ENCODE measurements at places on chromosomes 2 and 18. TPM values are rescaled to one million over a fixed set of nuclear protein-coding genes. Genes with fewer than 3 reads are reported as not detected.

The AFTPH gene
- 30.6 TPM for total RNA-seq

The ZAP70 gene
- total RNA-seq: 218 TPM

The VIT gene
- total RNA-seq: not detected

The RAB6C gene
- total RNA-seq: not detected

The CYP27C1 gene
- total RNA-seq: not detected

The MAL gene
- total RNA-seq: 54.0 TPM

The AQP12B gene
- total RNA-seq: not detected

The SLC9A4 gene
- 0.07 TPM for total RNA-seq

The SLC39A6 gene
- total RNA-seq: 20.6 TPM

The MYO3B gene
- total RNA-seq: 0.09 TPM

The CDKL4 gene
- 0.29 TPM for total RNA-seq

The IL36A gene
- not detected for total RNA-seq

The RGPD4 gene
- not detected for total RNA-seq

DNA sequence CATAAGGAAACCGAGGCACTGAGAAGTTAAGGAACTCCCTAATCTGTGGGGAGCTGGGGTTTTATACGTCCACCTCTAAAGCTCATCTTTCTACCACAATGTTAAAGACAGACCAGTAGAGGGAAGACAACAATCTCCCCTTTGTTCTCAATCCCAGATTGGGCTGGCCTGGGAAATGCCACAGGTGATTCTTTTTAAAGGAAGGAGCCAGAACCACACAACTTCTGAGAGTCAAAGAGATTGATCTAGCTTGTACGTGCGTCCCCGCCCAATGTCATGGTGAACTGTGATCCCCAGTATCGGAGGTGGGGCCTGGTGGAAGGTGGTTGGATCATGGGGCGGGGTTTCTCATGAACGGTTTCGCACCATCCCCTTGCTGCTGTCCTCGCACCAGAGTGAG is 81.8 kb upstream of the LCLAT1 start:
- no peaks in the 10 kb centered on the region for H3K36me3 ChIP-seq
- no peak overlapping the region for H3K4me3 ChIP-seq
- no peaks in the 10 kb centered on the region for H3K27me3 ChIP-seq
- H3K27ac ChIP-seq: no peak overlapping the region
- H3K4me1 ChIP-seq: peaks cover 48% of the 10 kb centered on the region

DNA sequence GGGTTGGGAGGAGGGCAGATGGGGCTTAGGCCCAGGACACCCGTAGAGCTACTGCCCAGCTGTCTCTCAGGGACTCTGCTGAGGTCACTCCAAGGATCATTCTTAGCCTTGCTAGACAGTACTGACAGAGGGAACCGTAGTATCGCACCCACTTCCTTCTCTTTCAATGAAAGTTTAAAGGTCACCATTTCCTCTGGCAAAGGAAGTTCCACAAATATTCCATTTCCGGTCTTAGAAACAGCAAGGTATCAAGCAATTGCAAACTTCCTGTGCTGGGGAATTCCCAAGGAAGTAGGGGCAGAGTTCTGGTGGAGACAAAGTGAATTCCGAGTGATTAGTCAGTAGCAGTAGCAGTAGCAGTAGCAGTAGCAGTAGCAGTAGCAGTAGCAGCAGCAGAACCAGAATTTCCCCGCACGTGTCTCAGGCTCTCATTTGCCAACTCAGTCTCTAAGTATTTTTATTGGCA is 24.7 kb downstream of the IL1B start:
- H3K27me3 ChIP-seq: no peaks in the 10 kb centered on the region
- DNase-seq: no peak
- peaks cover 2% of the 10 kb centered on the region for H3K36me3 ChIP-seq

GRCh38 chr2:186130748-186131641 is 355.1 kb upstream of the ZC3H15 start:
- no peaks in the 10 kb centered on the region for H3K36me3 ChIP-seq
- H3K27ac ChIP-seq: no peak overlapping the region
- H3K4me1 ChIP-seq: peaks cover 2% of the 10 kb centered on the region
- H3K27me3 ChIP-seq: no peaks in the 10 kb centered on the region

DNA sequence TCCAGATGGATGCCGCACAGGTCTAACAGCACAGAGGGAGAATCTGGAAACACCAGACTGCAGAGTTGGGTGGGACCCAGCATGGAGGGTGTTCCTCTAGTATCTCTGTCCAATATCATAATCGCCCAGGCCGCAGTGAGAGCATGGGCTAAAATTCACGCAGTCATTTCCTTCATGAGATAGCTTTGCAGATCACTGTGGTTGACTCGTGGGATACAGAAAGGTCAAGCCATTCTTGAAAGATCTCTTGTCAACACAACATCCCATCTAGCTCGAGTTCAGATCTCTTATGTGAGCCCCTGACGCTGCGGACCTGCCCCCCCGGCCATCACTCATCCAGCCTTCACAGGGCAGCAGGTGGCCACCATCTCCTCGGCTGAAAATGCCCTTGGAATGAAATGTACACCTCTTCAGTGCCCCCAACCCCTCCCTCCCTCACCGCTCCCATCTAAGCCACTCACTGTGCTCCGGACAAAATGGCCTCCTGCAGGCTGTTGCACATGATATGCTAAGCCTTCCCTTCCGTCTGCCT is 45.9 kb downstream of the FOSL2 start:
- peak; percentile 52 for DNase-seq
- no peaks in the 10 kb centered on the region for H3K27me3 ChIP-seq
- peaks cover 43% of the 10 kb centered on the region for H3K4me1 ChIP-seq

DNA sequence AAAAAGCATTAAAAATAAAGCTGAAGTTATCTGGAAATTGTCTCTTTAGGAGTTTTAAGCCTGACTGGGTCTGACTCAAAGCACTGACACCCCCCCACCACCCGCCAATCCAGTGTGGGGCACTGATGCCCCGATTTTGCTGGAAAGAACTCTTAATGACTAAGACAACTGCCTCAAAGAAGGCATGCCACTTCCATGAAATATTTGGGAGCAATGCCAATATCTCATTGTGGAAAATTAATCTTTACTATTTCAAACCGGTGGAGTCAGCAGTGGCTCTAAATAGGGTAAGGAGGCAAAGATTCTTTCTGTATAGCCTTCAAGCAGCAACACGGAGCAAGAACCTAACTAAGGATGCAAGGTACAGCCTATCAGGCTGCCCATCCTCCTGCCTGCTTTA is 4.5 kb downstream of the FKBP7 start:
- no peak overlapping the region for H3K27ac ChIP-seq
- no peaks in the 10 kb centered on the region for H3K27me3 ChIP-seq
- peaks cover 8% of the 10 kb centered on the region for H3K4me1 ChIP-seq
- no peak overlapping the region for H3K4me3 ChIP-seq
- H3K36me3 ChIP-seq: peaks cover 2% of the 10 kb centered on the region
- no peak for DNase-seq

- no peak overlapping the region for H3K4me3 ChIP-seq
- no peaks in the 10 kb centered on the region for H3K27me3 ChIP-seq
- no peaks in the 10 kb centered on the region for H3K36me3 ChIP-seq
- H3K4me1 ChIP-seq: no peaks in the 10 kb centered on the region
- no peak overlapping the region for H3K27ac ChIP-seq
Measured at GRCh38 chr2:1801541-1801940, 57.2 kb upstream of the PXDN start.

- H3K4me1 ChIP-seq: no peaks in the 10 kb centered on the region
- no peaks in the 10 kb centered on the region for H3K27me3 ChIP-seq
- no peak overlapping the region for H3K27ac ChIP-seq
- no peaks in the 10 kb centered on the region for H3K36me3 ChIP-seq
- DNase-seq: no peak
Measured at GRCh38 chr2:82340578-82341053, 2036.1 kb upstream of the LRRTM1 start.

- H3K27ac ChIP-seq: peak overlapping the region; percentile 64
- H3K4me3 ChIP-seq: no peak overlapping the region
- peaks cover 44% of the 10 kb centered on the region for H3K36me3 ChIP-seq
- peaks cover 43% of the 10 kb centered on the region for H3K4me1 ChIP-seq
- H3K27me3 ChIP-seq: no peaks in the 10 kb centered on the region
Measured at GRCh38 chr2:219210886-219211362, 4.3 kb downstream of the ZFAND2B start.

DNA sequence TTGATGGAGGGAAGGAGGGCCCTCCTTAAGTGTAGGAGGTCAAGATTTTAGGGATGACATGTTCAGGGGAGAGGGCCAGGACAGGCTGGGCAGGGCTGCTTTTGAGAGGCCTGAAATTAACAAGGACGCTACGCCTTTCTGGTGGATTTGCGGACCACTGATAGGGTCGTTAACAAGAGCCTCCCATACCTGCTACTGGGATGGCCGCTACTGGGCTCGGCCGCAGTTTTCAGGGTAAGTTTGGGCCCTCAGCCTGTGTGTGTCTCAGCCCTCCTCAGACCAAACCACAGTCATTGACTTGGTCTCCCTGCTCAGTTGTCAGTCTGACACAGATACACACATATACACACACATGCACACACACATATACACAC is 180.9 kb downstream of the SMAD2 start:
- H3K4me1 ChIP-seq: peaks cover 3% of the 10 kb centered on the region
- peaks cover 6% of the 10 kb centered on the region for H3K27me3 ChIP-seq
- no peak overlapping the region for H3K27ac ChIP-seq
- no peak overlapping the region for H3K4me3 ChIP-seq
- DNase-seq: no peak
- no peaks in the 10 kb centered on the region for H3K36me3 ChIP-seq

DNA sequence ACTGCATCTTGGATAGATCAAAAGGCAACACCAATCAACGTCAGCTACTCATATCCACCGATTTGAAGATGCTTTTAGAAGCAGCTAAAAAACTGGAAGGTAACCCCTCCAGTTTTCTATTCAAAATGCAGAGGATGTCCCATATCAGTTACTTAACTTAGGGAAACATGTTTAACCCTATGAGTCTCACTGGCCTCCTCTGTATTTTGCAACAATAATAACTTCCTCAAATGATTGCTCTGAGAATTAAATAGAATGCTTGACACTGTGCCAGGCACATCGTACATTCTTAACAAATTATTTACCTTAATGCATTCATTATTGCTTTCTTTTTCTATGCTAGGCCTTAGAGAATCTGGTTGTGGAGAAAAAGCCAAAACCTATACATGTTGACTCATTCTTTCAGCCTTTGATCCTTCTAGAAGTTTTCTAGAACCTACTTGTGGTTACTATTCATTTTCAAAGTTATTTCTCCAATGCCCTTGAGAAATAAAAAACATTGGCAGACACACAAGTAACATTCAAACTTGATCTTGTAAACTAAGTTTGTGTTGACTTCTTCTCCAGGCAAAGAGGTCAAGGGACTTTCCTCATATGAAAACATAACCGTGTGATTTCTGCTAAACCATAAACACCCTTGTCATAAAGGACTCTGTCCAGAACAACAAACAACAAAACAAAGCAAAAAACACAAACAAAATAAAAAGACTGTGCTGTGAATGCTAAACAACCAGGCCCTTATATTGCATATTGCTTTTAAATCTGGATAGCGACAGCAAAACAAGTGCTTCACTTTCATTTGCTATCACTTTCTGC is 4.6 kb downstream of the DOCK10 start:
- no peak for DNase-seq
- H3K36me3 ChIP-seq: peaks cover 65% of the 10 kb centered on the region
- no peaks in the 10 kb centered on the region for H3K27me3 ChIP-seq
- peak overlapping the region; percentile 99 for H3K27ac ChIP-seq
- H3K4me3 ChIP-seq: peak overlapping the region; percentile 99
- peaks cover 73% of the 10 kb centered on the region for H3K4me1 ChIP-seq

- H3K36me3 ChIP-seq: peaks cover 25% of the 10 kb centered on the region
- no peaks in the 10 kb centered on the region for H3K27me3 ChIP-seq
- peaks cover 18% of the 10 kb centered on the region for H3K4me1 ChIP-seq
- H3K4me3 ChIP-seq: no peak overlapping the region
- no peak overlapping the region for H3K27ac ChIP-seq
- no peak for DNase-seq
Measured at GRCh38 chr2:218722876-218723785, 12.5 kb downstream of the TTLL4 start.

DNA sequence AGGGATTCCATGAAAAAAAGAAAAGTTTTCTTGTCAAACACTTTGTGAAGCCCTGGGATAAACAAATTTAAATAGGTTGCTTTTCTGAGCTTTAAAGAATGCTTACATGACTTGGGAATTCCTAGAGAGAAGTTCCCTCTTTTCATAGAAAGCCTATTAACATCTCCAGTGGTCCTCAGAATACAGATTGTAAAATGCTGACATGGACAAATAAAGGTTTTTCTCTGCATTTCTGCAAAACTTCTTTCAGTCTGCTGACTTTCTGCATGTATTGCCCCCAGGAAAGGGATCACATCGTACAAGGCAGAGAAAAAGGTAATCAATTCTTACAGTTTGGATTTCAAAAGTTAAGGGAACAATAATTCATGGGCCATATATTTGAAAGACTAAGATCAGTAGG is 20.6 kb downstream of the ZNF385B start:
- no peak for DNase-seq
- no peak overlapping the region for H3K4me3 ChIP-seq
- no peak overlapping the region for H3K27ac ChIP-seq

GRCh38 chr2:35510636-35511035 is 844.9 kb upstream of the CRIM1 start:
- H3K4me1 ChIP-seq: no peaks in the 10 kb centered on the region
- DNase-seq: no peak
- H3K27me3 ChIP-seq: no peaks in the 10 kb centered on the region
- H3K27ac ChIP-seq: no peak overlapping the region
- H3K4me3 ChIP-seq: no peak overlapping the region
- no peaks in the 10 kb centered on the region for H3K36me3 ChIP-seq

DNA sequence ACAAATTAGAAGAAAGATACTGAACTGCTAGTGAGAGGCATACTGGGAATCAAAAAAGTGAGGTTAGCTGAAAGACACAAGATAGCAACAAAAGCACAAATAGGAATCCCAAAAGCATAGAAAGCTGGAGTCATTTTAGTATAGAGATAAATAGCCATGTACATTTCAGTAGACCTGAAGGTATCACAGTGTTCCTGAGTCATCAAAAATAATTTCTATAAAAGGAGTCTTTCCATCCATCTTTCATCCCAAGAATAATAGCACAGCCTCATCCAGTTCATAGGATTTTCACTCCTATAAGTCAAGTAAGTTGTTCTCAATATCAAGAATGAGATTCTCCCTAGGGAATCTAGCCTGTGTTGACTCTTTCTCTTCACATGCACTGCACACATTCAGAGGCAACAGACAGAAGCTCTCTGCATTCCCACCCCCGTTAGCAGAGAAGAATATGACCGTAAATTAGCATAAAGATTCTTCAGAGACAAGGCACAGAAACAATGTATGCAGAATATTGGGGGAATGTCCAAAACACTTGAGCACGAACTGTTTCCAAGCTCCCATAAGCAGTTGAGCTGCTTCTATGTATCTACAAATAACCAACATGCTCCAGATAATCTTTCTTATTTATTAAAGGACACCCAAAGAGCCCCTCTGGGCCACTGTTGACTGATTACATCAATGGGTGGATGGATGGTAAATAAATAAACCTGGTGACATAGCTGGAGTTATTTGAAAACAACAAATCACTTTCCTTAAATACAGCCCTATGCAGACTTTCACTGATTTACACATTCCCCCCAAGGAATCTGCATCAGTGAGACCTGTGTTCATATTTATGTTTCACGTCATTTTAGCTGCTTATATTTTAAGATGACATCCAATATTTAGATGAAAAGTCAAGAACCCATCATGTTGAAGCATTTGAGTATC is 174.5 kb upstream of the PKDCC start:
- no peak for DNase-seq
- H3K27me3 ChIP-seq: no peaks in the 10 kb centered on the region
- no peak overlapping the region for H3K4me3 ChIP-seq
- no peaks in the 10 kb centered on the region for H3K36me3 ChIP-seq
- H3K27ac ChIP-seq: no peak overlapping the region

GRCh38 chr2:95574506-95574905 is 17.3 kb upstream of the TRIM43 start:
- DNase-seq: no peak
- H3K27ac ChIP-seq: no peak overlapping the region
- no peaks in the 10 kb centered on the region for H3K36me3 ChIP-seq
